ENCODE measurements at places on chromosomes 6 and 20.

DNA sequence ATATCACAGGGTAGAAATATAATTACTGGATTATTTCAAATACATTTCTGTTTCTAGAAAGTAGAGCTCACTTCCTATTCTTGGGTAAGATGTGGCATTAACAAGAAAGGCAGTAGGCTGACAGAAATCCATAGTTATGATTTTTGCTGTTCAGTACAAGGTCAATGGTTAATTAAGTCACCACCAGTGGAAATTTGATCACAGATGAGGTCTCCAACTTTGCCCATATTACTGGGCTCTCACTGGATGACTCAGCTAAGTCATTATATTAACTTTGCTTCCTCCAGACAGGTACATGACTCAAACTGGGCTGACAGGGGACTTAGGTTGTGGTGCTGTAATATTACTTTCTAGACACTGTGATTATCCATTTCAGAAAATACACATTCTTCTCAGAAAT, 212.4 kb downstream of the GRIK2 start:
- no peak for DNase-seq

DNA sequence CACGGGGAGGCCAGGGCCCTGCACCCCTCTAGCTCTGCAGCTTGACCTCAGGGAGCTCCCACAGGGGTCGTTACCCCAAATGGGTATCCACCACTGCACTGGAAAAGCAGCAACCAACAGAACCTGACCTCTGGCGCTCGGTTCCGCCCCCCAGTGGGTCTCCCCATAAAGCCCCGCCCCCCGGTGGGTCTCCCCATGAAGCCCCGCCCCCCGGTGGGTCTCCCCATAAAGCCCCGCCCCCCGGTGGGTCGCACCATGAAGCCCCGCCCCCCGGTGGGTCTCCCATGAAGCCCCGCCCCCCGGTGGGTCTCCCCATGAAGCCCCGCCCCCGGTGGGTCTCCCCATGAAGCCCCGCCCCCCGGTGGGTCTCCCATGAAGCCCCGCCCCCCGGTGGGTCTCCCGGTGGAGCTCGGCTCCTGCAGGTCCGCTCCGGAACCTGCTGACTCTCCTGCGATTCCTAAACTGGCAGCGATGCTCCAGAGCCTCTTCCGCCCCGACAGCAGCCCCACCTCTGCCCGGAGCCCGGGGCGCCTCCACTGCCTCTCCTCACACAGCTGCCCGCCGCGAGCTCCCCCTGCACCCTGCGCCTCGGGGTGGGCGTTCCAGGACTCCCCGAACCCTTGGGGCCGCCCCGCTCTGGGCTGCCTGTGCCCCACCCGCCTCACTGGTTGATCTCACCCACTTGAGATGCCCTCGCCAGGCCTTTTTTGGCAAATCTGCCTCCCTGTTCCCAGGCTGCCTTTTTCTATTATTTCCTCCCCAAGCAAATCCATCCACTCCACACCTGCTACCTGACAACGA, 12.1 kb downstream of the SLC2A4RG start:
- no peak for DNase-seq

GRCh38 chr6:34955442-34955841, 66.4 kb downstream of the ANKS1A start:
- DNase-seq = no peak

DNA sequence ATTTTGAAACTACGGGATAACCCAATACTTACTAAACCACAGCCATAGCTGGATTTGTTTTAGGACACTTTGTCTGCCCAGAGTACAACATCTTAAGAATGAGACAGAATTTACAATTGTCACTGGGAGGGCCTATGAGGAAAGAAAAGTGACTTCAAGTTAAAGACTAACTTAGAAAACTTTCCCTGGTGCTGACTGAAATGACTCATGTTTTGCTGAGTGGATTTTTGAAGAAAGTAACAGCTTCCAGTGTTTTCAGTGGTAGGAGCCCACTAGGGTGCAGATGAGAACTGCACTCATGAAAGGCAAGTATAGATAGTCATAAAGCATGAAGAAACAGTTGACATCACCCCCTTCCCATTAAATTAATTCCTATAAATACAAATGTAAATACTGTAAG, 988.2 kb upstream of the MAP3K7 start:
- no peak for DNase-seq

DNA sequence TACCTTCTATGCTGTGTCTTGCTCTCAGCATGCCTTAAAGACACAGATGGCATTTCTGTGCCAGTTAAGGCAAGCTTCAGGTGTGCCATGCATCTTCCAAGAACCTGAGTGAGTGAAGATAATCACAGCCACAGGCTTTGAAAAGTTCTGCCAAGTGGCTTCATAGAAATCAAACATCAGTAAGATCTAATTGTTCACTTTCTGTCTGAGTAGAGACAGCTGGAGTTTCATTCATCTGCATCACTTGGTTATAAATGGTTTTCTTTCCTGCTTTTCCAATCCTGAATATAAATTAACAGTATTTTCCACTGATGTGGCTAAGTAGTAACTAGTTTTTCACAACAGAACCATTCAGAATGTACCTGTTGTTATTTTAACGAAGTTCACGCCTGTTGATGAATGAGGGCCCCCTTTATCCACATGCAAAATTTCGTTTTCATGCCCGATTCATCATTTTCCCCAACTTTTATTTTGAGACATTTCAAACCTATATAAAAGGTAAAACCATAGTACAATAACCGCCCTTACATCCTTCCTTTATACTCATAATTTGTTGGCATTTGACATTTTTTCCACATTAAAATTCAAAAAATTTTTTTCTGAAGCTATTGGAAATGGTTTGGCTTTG, 38.6 kb upstream of the KCNG1 start:
- no peak for DNase-seq

- DNase-seq = no peak
These were observed 14.7 kb downstream of the FOXF2 start for GRCh38 chr6:1403851-1404712.

- DNase-seq = no peak
These were observed 140.2 kb downstream of the CD164 start for GRCh38 chr6:109242029-109242428.

DNA sequence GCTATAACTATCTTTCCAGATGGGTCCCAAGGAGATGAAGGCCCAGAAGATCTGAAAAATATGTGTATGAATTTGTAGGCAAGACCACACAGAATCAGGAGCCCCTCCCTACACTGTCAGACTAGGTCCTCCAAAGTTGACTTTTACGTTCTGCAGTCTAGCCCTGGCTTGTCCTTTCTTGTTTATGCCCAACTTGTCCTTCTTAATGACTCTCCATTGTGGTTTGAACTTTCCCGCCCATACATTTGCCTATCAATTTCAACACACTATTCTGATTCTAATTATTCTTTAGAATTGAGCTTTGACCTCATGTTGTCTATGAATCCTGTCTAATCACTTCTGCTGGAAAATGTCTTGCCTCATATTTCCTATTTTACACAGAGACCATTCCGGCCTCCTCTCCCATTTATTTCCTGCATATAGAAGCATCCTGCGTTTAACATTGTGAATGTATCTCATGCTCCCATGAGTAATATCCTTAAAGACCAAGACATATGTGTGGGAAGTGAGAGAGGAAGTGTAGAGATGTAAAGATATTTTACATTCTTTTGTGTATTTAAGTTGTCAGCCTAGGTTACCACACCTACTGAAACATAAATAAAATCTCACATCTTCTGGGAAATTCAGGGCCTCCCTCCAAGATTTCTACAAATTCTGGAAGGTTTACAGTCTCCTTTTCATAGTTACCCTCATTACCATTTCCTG, 348.3 kb downstream of the BCKDHB start:
- no peak for DNase-seq

DNA sequence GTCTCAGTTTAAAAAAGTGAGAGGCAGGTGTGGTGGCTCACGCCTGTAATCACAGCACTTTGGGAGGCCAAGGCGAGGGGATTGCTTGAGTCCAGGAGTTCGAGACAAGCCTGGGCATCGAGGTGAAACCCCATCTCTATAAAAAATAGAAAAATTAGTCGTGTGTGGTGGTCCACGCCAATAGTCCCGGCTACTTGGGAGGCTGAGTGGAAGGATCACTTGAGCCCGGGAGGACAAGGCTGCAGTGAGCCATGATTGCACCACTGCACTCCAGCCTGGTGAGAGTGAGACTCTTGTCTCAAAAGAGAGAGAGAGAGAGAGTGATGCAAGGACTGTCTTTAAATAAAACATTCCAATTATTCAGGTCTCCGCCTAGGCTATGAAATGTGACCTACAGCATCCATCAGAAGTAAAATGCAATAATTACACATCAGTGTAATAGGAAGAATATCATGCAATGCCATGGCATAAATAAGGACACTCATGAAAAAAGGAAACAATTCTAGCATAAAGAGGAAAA, 81.5 kb downstream of the SH3BGRL2 start:
- DNase-seq = no peak

- DNase-seq = no peak
These were observed 134.7 kb upstream of the RNF24 start for GRCh38 chr20:4150070-4150441.

DNA sequence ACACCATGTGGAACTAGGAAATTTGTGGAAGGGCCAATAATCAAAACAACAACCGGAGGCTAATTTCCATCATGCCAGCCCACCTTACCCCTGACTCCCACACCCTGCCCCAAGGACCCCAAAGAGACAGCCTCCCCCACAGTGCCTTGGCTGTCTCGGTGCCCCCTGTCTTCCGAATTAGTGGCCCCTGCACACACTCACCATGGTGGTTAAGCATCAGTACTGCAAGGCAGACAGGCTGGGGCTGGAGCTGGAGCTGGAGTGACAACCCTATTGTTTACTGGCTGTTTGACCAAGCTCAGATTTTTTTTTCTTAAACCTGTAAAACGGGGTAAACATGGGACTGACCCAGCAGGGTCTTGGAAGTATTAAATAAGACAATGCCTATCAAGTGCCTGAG, 238.0 kb downstream of the TFAP2C start:
- no peak for DNase-seq

DNA sequence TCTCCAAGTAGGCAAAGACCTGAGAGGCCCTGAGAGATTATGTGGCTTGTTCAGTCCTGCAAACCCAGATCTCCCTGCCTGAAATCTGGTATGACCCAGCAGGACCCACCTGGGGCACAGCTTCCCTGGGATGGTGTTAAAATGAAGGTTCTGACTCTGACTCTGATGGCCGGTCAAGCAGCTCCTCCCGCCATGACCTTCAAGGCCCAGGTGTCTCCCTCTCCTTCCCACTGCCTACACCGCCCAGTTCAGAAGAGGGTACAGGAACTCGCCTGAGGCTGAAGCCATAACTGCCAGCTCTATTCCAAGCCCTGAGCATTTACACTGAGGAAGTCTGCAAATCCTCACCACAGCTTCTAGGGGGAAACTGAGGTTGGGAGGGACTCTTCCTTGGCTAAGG, 5.9 kb upstream of the CST7 start:
- no peak for DNase-seq

DNA sequence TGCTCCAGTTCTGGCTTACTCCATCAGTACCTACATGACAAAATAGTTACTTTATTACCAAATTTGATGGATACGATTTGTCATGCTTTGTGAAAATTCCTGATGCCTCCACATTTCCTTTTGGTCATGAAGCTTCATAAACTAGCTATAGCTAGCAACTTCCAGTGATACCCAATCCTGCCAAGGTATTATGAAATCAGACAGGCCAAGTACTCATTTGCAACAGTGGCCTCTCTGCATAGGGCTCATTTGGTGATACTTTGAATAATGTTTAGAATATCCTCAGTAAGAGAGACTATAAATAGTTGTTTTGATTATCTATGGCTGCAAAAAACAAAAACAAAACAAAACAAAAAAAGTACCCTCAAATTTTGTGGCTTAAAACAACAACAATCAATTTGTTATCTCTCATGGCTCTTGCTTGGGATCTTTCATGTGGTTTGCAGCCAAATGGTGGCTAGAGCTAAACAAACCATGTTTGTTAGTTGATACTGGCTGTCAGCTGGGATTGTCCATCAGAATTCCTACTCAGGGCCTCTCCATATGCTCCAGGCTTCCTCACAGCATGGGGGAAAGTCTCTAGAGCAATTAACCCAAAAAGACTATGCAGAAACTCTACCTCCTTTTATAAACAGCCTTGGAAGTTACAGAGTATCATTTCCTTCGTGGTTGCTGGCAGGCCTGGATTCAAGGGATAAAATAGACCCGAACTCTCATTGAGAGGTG, 10.1 kb upstream of the PRL start:
- DNase-seq = no peak

DNA sequence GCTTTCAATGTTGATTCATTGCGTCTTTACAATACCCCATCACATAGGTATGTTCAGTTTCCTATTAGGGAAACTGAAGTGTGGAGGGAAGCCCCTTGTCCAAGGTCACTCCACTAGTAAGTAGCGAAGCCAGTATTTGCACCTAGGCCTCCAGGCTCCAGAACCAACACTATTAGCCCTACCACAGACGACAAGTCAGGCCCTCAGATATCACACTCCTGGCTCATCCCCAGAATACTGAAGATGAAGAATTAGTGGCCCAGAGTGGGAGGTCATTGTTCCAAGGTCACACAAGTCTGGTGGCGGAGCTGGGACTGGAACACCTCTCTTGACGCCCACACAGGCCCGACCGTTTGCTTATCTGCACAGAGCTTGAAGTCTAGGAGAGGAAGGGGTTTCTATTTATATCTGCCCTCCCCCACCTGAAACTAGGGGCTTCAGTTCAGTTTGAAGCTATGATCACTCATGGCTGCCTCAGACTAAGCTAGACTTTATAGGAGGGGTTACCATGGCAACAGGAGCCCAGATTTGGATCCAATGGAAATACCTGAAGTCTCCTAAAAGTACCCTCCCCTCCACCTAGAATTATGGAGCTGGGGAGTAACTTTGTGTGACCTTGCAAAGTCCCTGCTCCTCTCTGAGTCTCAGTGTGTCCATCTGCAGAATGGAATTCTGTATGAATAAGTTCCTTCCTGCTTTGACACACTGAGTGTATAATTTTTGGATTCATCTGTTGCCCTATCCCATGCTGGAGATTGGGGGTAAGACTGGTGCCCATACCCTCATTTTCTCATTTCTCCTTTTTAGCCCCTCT, 2.2 kb downstream of the SNTA1 start:
- DNase-seq = no peak

GRCh38 chr6:136102991-136103688, 147.0 kb downstream of the MTFR2 start:
- no peak for DNase-seq

DNA sequence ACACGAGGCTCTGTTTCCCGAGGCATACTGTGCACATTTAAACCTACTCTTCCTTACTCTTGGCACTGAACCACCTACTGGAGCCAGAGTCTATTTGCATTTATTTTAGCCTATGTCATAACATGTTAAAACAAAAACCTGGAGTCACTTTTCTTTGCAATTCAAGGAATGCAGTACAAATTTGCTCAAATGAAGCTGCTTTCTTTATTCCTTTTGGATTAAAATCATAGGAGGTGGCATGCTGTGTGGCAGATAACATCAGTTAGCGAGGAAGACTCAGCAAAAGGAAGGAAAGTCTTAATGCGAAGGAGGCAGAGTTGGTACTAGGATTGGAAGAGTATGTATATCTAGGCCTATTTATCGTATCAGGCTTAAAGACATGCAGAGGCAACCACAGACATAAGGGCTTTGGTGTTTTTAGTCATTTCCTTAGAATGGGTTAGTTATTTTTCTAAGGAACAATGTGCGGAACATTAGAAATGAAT, 92.9 kb downstream of the SAMD3 start:
- no peak for DNase-seq

- no peak for DNase-seq
These were observed 528.1 kb downstream of the CDH26 start for GRCh38 chr20:60486315-60486714.

GRCh38 chr6:6840831-6841291, 252.3 kb downstream of the LY86 start:
- DNase-seq = no peak

- DNase-seq = no peak
These were observed 1.2 kb upstream of the RAB22A start for GRCh38 chr20:58308290-58308679.

- no peak for DNase-seq
These were observed 31.4 kb upstream of the KIF6 start for GRCh38 chr6:39756582-39756981.

- no peak for DNase-seq
These were observed 545.4 kb downstream of the ADGRB3 start for GRCh38 chr6:69180361-69181067.
